Heart right ventricle (tissue), 16 donors: ENCODE measurements at places on chromosomes 13 and 19.

- DNase-seq, result no peak
Measured at GRCh38 chr13:91946498-91947070, 548.2 kb downstream of the GPC5 start.

GRCh38 chr19:36113894-36114720, 568 bp downstream of the POLR2I start:
- DNase-seq, result peak; percentile 38

- DNase-seq, result no peak
Measured at GRCh38 chr19:29804493-29804892, 7.3 kb upstream of the CCNE1 start.

GRCh38 chr19:16359074-16359473, 34.4 kb downstream of the KLF2 start:
- DNase-seq, result no peak

DNA sequence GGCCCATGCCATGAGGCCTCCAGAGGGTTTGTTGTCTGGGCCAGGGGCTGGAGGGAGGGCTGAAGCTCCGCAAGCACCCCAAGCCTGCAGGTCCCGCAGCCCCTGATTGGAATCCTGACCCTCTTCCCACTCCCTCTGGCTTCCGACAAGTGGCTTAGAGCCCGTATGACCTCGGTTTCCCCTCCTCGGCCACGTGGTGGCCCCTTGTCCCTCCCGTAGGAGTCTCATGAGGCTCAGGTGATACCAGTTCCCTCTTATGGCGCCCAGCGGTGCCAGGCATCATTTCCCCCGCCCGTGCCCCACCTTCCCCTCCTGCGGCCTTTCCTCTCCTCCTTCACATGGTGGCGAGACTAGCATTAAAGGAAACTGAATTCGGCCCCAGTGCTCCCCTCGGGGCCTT, 6.1 kb downstream of the THOP1 start:
- no peak for DNase-seq
